ENCODE measurements at places on chromosomes 7 and 10.

- DNase-seq, result no peak
Observed at GRCh38 chr7:131616487-131617200, 60.2 kb upstream of the PODXL start.

DNA sequence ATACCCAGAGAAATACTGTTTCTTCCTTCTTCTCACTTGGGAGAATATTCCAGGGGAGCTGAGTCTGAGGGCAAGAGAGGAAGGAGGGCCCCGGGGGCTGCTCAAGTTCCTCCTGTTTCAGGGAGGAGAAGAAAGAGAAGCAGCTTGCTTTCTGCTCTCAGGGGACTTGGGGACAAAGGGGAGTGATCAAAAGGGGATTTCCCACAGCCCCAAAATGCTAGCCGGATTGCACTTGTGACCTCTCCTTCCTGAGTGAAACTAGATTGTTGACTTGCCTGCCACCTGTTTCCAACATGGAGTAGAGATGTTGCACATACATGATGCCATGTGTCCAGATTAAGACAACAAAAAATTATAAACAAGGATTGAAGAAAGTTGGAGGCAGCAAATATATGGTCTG is 28.7 kb upstream of the PDCD4 start:
- no peak for DNase-seq

GRCh38 chr10:22598478-22598877 is 115.9 kb downstream of the PIP4K2A start:
- no peak for DNase-seq

DNA sequence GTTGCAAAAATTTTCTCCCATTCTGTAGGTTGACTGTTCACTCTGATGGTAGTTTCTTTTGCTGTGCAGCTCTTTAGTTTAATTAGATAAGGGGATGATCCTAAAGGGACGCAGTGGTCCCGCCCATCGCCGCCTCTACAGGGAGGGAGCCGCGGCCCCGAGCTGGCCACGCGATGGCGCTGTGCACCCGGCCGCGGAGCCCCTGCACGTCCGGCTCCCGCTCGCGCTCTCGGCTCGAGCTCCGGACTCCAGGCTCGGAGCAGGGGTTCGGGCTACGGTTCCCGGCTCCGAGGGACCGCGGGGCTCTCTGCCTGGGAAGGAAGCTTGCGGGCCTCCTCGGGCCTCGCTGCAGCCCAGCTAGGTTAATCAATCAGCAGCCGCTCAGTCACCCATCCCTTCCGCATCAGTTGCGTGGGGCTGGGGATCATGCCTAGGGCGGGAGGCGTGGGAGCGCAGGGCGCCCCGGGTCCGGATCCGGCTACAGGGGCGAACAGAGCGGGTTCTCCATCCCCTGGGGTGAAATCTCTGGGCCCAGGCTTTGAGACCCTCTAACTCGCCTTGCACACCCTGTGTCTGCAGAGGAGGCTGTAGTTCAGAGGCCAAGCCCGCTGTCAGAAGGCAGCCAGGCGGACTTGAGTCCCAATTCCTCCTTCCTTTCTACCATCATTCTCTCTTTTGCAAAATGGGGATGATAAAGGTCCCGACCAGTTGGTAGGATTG is 97.9 kb downstream of the WDR11 start:
- peak; percentile 51 for DNase-seq

DNA sequence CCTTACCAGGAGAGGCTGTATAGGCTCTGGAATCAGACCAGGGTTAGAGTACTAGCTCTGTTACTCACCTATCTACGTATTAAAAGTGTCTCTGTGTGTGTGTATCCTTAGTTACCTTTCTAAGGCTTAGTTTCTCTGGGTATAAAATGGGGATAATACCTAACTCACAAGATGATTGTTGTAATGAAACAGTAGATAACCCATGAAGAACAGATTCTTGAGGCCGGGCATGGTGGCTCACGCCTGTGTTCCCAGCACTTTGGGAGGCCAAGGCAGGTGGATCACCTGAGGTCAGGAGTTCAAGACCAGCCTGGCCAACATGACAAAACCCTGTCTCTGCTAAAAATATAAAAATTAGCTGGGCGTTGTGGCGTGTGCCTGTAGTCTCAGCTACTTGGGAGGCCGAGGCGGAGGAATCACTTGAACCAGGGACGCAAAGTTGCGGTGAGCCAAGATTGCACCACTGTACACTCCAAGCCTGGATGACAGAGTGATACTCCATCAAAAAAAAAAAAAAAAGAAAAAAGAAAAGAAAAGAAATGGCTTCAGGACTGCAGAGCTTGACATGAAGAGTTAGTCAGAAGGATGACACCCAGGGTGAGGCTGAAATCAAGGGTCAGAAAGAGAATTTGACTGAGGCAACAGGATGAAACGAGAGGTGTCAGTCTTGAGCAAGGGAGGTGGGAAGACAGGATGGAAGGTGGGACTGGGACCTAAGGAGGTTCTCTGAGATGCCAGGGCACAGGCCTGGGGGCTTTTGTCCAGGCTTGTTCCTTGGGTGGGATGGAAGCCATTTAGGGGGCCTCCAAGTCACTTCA is 33.4 kb downstream of the PRKAR2B start:
- no peak for DNase-seq

- peak; percentile 4 for DNase-seq
Observed at GRCh38 chr10:62183442-62183841, 85.2 kb downstream of the RTKN2 start.

DNA sequence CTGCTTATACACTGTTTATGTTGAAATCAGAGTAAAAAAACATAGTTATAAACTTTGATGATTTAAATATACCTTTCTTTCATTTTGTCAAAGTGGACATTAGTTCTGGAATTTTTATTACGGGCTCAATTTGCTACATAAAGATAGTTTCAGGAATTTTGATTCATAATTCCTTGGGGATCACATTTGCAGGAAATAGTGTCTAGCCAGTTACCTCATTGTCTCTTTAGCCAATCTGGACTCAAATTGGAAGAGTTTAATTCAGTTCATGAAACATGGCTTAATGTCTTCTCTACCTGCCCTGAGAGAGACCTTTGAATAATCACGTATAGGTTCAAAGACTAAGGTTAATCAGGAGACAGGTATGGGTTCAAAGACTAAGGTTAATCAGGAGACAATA is 262.6 kb downstream of the HGF start:
- no peak for DNase-seq

DNA sequence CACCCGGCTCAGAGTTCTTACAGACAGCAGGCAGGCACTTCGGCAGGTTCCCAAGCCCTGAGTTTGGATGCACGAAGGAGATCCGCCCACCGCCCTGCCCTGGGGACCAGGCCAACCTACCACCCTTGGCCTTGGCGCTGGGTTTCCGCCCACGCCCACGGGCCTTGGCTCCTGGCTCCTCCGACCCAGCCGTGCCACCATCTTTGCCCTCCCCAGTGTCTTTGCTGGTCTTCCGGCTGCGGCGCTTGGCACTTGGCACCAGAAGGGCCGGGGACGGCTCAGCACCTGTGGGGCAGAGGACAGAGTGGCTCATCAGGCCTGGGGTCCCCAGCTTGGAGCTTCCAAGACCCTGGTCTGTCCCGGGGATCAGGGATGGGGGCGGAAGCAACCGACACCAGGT is 32.1 kb downstream of the SLC29A4 start:
- no peak for DNase-seq

GRCh38 chr7:22350466-22351328 is 6.3 kb downstream of the RAPGEF5 start:
- DNase-seq, result no peak

DNA sequence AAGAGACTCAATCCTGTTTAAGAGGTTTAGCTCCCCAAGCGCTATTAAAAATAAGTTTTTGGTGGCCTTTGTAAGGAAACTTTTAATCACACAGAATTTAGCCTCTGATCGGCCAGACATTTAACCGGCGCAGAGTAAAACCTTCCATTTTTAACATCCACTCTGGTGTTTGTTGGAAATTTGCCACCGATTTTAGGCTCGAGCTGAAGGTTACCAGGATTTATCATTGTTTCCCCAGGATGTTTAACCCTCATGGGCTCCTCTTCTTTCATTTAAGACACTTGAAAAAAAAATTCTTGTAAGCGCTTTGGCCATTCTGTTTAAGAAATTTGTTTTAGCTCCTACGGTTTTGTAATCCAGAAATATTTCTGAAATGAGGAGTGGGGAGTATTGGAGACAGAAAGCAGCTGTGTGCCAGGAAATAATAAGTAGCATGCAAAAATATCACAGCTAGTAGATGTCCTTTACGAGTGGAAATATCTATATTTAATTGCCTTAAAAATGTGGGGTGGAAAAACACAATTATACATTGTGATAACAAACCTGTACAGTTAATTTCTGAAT is 3.4 kb downstream of the NEUROD6 start:
- DNase-seq, result no peak

GRCh38 chr10:74377476-74377875 is 226.5 kb downstream of the ADK start:
- no peak for DNase-seq

DNA sequence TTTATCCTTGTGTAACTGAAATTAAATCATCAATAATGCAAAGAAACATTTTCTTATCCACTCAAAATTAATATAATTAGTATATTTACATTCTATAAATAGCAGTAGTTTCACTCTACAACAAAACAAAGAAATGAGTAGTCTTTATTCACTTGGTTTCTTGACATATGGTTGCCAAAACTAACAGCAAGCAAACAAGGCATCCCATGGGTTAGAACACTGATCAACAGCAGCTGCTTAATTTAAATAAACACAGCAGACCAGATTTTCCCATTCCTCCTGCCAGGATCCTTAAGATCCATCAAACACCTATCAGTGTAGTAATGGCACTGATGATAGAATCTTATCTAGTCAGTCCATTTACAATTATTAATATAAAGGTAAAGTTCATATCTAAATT is 22.1 kb downstream of the NCAPG2 start:
- no peak for DNase-seq

- DNase-seq, result no peak
Observed at GRCh38 chr7:158865462-158865922, 9.1 kb downstream of the DYNC2I1 start.

GRCh38 chr10:75744261-75744660 is 312.8 kb downstream of the LRMDA start:
- no peak for DNase-seq

DNA sequence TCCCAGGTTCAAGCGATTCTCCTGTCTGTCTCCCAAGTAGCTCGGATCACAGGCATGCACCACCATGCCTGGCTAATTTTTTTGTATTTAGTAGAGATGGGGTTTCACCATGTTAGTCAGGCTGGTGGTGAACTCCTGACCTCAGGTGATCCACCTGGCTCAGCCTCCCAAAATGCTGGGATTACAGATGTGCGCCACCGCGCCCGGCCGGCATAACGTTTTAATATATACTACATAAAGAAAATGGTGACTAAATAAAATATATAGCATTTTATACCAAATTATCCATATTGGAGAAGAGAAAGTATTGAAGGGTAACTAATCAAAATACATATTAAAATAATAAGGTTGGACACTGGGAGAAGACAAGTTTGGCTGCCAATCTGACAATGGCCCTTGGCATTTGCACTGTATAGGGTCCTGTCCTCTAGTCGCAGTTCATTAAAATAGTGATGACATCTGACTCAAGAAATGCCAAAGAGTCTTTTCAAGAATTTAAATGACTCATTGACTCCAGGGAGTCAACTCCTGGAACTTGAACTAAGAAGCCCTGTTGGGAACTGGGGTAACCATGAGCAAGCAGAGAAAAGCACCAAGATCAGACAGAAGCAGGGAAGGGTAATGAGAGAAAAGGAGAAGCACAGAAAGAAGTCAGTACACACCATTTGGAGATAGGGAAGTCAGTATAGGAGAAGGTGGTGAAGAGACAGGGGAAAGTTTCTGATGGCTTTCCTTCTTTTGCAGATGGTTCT is 91.1 kb downstream of the CH25H start:
- DNase-seq, result no peak

- DNase-seq, result no peak
Observed at GRCh38 chr10:78981257-78981969, 87.4 kb upstream of the ZMIZ1 start.

GRCh38 chr7:158075633-158076001 is 512.0 kb downstream of the PTPRN2 start:
- DNase-seq, result no peak

DNA sequence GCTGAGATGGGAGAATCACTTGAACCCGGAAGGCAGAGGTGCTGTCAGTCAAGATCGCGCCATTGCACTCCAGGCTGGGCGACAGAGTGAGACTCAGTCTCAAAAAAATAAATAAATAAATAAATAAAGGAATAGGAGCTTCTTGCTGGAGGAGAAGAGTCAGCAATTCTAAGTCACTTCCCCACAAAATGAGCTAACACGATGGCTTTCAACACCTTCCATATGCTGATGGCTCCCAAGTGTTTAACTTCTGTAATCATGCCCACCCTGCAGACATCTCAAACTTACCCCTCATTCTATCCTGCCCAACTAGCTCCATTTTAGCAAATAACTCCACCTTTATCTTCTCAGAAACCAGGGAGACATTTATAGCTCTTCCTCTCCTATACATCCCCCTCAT is 21.2 kb downstream of the PSAP start:
- DNase-seq, result no peak

GRCh38 chr7:69677881-69678493 is 79.7 kb downstream of the AUTS2 start:
- no peak for DNase-seq

- DNase-seq, result no peak
Observed at GRCh38 chr10:3282674-3283017, 110.1 kb upstream of the PITRM1 start.

GRCh38 chr10:93600446-93601145 is 439 bp downstream of the RBP4 start:
- DNase-seq, result no peak

DNA sequence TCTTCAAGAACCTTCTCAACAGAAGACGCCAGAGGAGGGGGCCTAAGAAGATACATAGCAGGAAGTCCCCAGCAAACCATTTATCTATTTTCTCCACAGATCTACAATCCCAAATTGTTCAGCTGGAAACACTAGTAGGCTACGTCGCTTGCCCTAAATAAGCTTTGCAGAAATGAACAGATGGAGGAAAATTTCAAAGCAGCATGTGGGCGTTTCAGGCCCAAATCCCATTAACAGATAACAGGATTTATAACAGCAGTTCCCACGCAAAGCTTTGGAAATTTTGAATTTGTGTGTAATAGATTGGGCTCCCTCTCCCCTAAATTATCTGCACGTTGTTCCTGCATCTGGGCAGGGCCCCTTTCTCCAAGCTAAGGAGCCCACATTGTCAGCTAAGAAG is 60.6 kb upstream of the FRMD4A start:
- DNase-seq, result no peak

DNA sequence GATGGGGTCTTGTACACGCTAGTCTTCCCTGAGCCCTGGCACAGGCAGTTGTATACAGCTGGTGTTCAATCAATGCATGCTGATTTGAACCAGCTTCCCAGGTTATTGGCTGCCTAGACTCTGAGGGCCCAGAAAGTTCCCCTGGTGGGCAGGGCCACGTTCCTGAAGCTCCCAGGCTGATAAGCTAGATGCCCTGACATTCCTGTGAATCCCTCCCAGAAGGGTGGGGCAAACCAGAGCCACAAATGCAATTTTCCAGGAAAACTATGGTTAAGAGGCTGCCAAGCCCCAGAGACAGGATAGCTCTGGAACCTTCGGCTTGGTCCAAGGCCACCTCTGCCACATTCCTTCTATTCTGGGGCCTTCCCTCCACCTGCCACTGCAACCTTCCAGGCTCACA is 78.2 kb downstream of the FAM53B start:
- no peak for DNase-seq

All from stimulated activated CD4-positive, alpha-beta T cell treated with anti-CD3 and anti-CD28 coated beads, TNF-alpha, amount 100 ng/mL, for 1 hour (primary cell).